ENCODE measurements at places on chromosomes 5 and 9. TPM values are rescaled to one million over a fixed set of nuclear protein-coding genes. Genes with fewer than 3 reads are reported as not detected.

DNA sequence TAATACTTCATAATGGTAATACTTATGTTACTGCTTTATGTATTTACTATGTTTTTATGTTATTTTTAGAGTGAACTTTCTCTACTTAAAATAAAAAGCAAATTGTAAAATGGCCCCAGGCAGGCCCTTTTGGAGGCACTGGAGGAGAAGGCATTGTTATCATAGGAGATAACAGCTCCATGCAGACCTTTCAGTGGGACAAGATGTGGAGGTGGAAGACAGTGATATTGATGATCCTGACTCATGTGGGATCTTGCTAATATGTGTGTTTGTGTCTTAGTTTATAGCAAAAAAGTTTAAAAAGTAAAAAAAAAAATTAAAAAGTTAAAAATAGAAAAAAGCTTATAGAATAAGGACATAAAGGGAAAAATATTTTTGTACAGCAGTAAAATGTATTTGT is 74.5 kb downstream of the IQGAP2 start:
- H3K4me1 ChIP-seq: peaks cover 2% of the 10 kb centered on the region
- no peaks in the 10 kb centered on the region for H3K36me3 ChIP-seq
- no peak overlapping the region for H3K4me3 ChIP-seq
- peaks cover 6% of the 10 kb centered on the region for H3K27me3 ChIP-seq
- DNase-seq: no peak
- no peak overlapping the region for H3K27ac ChIP-seq

The ISOC1 gene
- 4.8 TPM for total RNA-seq

- no peak overlapping the region for H3K27ac ChIP-seq
- no peak overlapping the region for H3K4me3 ChIP-seq
- peaks cover 5% of the 10 kb centered on the region for H3K36me3 ChIP-seq
- no peak for DNase-seq
- H3K4me1 ChIP-seq: no peaks in the 10 kb centered on the region
Observed at GRCh38 chr9:97907632-97908031, 14.7 kb downstream of the TRMO start.

DNA sequence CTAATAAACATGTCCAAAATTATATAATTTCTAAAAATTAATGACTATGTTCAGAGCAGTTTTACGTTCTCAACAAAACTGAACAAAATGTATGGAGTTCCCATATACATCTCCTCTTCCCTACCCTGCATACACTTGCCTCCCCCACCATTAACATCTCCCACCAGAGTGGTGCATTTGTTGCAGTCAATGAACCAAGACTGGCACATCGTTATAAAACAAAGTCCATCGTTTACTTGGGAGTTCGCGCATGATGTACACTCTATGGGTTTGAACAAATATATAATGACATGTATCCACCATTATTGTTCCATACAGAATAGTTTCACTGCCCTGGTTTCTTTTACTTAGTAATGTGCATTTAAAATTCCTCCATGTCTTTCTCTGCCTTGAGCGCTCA is 130.1 kb downstream of the APBA1 start:
- H3K27me3 ChIP-seq: no peaks in the 10 kb centered on the region
- DNase-seq: no peak
- peaks cover 14% of the 10 kb centered on the region for H3K4me1 ChIP-seq
- H3K36me3 ChIP-seq: no peaks in the 10 kb centered on the region

The FOXI1 gene
- total RNA-seq: not detected

The SIGMAR1 gene
- total RNA-seq: 44.4 TPM

- H3K27me3 ChIP-seq: peaks cover 4% of the 10 kb centered on the region
- no peaks in the 10 kb centered on the region for H3K36me3 ChIP-seq
- no peak for DNase-seq
Observed at GRCh38 chr9:115137526-115137925, 19.6 kb upstream of the TNC start.

- H3K36me3 ChIP-seq: no peaks in the 10 kb centered on the region
- no peaks in the 10 kb centered on the region for H3K27me3 ChIP-seq
- H3K4me3 ChIP-seq: no peak overlapping the region
- DNase-seq: no peak
- H3K27ac ChIP-seq: no peak overlapping the region
Observed at GRCh38 chr5:53009816-53010215, 20.7 kb downstream of the ITGA2 start.

Measured in glutamatergic neuron (in vitro differentiated cells).